ENCODE measurements at places on chromosomes 5 and 9. TPM values are rescaled to one million over a fixed set of nuclear protein-coding genes. Genes with fewer than 3 reads are reported as not detected.

The VLDLR gene
- total RNA-seq, result not detected

GRCh38 chr5:157900644-157901043, 41.7 kb upstream of the CLINT1 start:
- H3K36me3 ChIP-seq, result no peaks in the 10 kb centered on the region
- DNase-seq, result no peak
- H3K27ac ChIP-seq, result no peak overlapping the region
- H3K4me1 ChIP-seq, result no peaks in the 10 kb centered on the region
- H3K27me3 ChIP-seq, result no peaks in the 10 kb centered on the region
- H3K4me3 ChIP-seq, result no peak overlapping the region

The PDGFRB gene
- 0.49 TPM for total RNA-seq

DNA sequence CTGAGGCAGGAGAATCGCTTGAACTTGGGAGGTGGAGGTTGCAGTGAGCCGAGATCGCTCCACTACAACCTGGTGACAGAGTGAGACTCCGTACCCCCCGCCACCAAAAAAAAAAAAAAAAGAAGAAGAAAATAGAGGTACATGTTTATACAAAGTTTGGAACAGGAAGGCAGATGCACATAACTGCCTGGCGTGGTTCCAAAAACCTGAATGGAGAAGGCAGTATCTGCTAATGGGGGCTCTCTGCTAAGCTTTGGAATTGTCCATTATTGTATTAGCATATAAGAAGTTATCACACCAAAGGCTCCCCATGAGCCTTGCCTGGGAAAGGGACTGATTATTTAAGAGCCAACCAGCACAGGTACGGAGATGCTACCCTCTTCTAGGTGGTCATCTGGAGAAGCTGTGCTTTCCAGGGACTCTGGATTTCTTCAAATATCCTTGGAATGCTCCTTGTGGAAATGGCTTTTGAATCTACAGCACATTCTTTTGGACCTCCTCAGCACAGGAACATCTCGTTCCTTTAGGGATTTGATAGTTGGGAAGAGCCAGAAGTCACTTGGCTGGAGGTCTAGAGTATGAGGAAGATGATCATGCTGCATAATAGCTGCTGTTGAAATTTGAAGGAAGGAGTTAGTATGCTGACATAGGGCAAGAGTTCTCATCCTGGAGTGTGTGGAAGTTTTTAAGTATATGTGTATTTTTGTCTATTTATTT, 42.5 kb upstream of the ABCA1 start:
- peaks cover 21% of the 10 kb centered on the region for H3K27me3 ChIP-seq
- DNase-seq, result no peak
- H3K27ac ChIP-seq, result no peak overlapping the region
- H3K4me3 ChIP-seq, result no peak overlapping the region

GRCh38 chr9:26357803-26358344, 534.7 kb downstream of the CAAP1 start:
- no peak overlapping the region for H3K4me3 ChIP-seq
- H3K36me3 ChIP-seq, result peaks cover 4% of the 10 kb centered on the region
- DNase-seq, result no peak
- no peaks in the 10 kb centered on the region for H3K4me1 ChIP-seq
- H3K27ac ChIP-seq, result no peak overlapping the region
- H3K27me3 ChIP-seq, result no peaks in the 10 kb centered on the region

DNA sequence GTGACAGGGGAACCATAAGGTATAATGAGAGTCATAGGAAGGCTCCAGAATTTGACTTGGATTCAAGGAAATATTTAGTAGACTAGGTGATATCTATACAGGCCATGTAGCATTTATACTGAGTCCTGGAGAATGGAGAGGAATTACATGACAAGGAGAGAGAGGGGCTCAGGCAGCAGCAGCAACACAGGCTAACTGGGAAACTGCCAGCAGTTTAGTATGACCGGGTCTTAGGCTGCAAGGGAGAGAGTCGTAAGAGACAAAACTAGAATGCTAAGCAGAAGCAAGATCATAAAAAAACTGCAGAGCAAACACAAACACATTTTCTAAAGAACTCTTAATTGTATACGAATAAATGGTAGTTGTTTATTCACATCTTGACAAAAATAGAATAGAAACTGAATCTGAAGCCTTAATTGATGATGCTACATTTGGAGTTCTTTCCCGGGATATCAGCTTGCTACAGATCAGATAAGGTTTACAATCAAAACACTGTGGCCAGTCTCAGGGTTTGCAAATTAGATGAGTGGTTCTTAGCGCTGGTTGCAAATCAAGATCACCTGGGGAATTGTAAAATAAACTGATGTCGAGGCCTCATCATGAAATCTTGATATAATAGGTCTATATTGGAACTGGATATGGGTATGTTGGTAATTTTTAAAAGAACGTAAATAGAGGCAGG, 480.0 kb upstream of the C9orf72 start:
- no peak overlapping the region for H3K4me3 ChIP-seq
- no peaks in the 10 kb centered on the region for H3K4me1 ChIP-seq
- H3K36me3 ChIP-seq, result no peaks in the 10 kb centered on the region

DNA sequence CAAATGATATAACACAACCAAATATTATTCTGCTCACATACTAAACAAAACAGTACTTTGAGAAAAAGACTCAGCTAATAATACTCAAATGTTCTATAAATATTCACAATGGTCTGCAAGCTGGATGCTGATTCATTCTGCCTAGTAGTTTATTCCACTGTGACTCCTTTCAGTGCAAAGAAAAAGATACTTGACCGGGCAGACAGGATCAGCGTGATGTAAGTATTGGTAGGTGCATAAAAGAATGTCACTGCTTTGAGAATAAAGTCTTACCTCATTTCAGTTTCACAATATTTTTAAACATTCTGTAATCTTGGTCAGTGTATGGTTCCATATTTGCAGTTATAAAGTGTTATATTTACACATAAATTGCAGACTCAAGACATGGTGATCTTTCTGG, 223.0 kb upstream of the NUDT12 start:
- no peaks in the 10 kb centered on the region for H3K4me1 ChIP-seq
- H3K36me3 ChIP-seq, result no peaks in the 10 kb centered on the region
- H3K27me3 ChIP-seq, result no peaks in the 10 kb centered on the region
- no peak overlapping the region for H3K27ac ChIP-seq
- DNase-seq, result no peak

- H3K36me3 ChIP-seq, result peaks cover 3% of the 10 kb centered on the region
- peaks cover 20% of the 10 kb centered on the region for H3K4me1 ChIP-seq
- H3K27me3 ChIP-seq, result no peaks in the 10 kb centered on the region
- H3K27ac ChIP-seq, result peak overlapping the region; percentile 89
- no peak overlapping the region for H3K4me3 ChIP-seq
- no peak for DNase-seq
Observed at GRCh38 chr9:129850821-129851550, 15.7 kb downstream of the USP20 start.

DNA sequence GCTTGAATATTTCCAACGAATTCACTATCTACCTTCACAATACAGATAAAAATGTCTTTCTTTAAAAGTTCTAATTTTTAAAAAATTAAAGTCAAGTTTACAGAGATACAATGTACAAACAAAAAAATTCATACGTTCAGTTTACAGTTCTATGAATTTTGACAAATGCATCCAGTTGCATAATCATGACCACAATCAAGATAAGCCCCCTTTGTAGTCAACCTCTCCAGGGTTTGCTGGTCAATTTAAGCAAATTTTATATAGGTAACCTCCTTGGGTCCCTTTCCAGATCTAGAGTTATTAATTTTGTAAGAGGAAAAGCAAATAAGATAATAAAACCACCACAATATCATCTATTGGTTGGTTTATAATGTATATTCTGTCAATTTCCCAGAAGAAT, 76.3 kb downstream of the MRPS27 start:
- no peak for DNase-seq
- no peak overlapping the region for H3K27ac ChIP-seq
- peaks cover 5% of the 10 kb centered on the region for H3K36me3 ChIP-seq
- no peaks in the 10 kb centered on the region for H3K27me3 ChIP-seq

The DAB2IP gene
- total RNA-seq, result not detected

The LHX3 gene
- total RNA-seq, result not detected

- peaks cover 3% of the 10 kb centered on the region for H3K4me1 ChIP-seq
- H3K36me3 ChIP-seq, result peaks cover 2% of the 10 kb centered on the region
- peaks cover 11% of the 10 kb centered on the region for H3K27me3 ChIP-seq
- DNase-seq, result peak; percentile 9
- H3K27ac ChIP-seq, result no peak overlapping the region
Observed at GRCh38 chr5:73066466-73066865, 53.9 kb upstream of the TMEM171 start.

The CYSRT1 gene
- total RNA-seq, result 0.30 TPM

The S100Z gene
- not detected for total RNA-seq

The TMEM232 gene
- 2.6 TPM for total RNA-seq

The LCN2 gene
- total RNA-seq, result not detected

The PCDHGA9 gene
- 0.13 TPM for total RNA-seq

DNA sequence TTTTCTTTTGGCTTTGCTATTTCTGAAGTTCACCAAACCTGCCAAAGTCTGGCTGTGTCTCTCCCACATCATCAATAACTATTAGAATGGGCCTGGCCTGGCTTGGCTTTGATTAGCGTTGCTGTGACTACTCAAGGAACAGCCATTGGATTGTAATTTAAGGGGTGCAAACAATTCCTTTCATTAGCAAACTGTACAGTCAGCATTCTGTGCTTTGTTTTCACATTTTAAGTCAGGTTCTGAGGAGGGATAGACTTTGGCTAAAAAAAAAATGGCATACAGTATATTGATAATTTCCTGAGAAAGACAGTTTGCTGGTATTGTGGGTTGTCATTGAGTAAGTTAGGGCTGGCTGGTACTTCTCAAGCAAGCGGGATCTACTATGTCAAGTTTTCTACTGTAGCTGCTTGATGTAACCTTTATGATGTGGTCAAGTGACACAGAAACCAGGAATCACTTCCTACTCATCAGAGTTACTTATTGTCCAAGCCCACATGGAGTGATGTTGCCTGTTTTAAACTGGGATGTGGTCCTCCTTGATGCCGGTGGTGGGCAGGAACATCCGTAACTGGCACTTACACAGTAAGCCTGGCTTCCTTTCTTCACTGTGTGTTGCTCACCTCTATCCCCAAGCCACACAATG, 161.4 kb downstream of the CD180 start:
- H3K4me3 ChIP-seq, result no peak overlapping the region
- peaks cover 36% of the 10 kb centered on the region for H3K4me1 ChIP-seq
- no peak for DNase-seq
- H3K36me3 ChIP-seq, result no peaks in the 10 kb centered on the region
- no peaks in the 10 kb centered on the region for H3K27me3 ChIP-seq
